ENCODE measurements at places on chromosomes 7 and 10.

DNA sequence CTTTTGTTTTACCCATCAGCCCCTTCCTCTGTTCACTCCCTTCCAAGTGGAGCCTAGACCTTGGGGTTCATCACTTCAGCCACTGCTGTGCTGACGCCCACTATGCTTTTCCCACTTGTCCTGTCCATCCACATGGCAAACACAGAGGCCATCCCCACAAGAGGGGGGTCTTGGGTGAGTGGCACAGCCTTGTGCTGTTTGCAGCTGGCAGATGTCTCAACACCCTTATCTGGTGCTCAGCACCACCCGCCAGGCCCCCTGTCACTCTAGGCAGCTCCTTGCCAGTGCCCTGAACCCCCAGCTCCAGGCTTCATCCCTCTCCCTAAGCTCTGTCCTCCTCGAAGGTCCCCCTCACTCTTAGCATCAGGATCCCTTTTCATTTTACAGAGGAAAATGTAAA is 13.1 kb downstream of the BLVRA start:
- DNase-seq, result no peak

DNA sequence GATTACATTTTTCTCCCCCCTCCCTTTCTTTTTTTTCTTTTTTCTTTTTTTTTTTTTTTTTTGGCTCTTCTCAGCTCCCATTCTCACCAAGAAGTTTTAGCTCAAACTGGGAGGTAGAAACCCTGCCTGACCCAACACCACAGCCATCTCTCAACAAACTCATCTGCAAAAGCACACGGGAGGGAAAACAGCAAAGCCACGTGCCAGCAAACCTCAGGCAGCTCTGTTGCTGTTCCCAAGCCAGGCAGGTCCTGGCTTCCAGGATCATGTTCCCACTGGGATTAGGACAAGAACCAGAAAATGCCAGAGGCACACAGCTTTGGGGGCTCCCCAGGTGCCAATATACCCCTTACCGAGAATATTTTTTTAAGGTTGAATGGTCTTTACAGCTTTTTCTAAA is 56.7 kb downstream of the ITIH5 start:
- no peak for DNase-seq

- DNase-seq, result no peak
Measured at GRCh38 chr10:130351466-130352290, 215.5 kb downstream of the GLRX3 start.

DNA sequence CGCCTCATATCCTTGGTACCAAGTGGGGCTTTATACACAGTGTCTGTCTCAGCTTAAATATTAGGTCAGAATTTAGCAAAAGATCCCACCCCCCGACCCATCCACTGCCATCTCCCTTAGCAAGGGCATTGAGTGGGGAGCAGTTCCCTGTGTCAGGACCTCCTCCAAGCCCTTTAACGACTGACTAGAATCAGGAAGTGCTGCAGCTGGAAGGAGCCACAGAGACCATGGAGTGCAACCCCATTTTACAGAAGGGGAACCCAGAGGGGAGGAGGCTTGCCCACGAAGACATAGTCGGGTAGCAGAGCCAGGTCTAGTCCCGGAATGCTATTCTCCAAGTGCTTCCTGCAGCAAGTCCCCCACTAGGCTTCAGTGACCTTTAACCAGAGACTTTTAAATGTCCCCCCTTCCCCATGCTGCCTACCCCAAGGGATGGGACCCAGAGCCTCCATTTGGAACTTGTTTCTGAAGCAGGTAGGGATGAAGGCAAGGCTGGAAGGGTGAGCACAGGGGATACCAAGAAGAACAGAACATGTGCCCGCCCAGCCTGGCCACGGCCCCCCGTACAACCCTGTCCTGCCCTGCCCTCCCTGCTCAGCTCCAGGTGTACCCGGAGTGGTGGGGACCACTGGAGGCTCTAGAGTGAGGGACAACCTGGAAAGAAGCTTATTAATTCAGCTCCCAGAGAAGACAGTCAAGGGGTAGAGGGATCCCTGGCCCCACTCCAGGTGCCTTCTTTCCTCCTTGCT is 41.3 kb downstream of the C10orf105 start:
- no peak for DNase-seq

- DNase-seq, result no peak
Measured at GRCh38 chr7:66356277-66356721, 151.2 kb downstream of the TPST1 start.

Data from stimulated activated CD8-positive, alpha-beta memory T cell treated with anti-CD3 and anti-CD28 coated beads, Interleukin-7, amount 100 ng/mL, for 1 hour (primary cell).